Stimulated activated CD8-positive, alpha-beta memory T cell treated with anti-CD3 and anti-CD28 coated beads, Interleukin-12 subunit alpha, Interleukin-12 subunit beta, amount 100 ng/mL, for 1 hour (primary cell): ENCODE measurements at places on chromosomes 11 and 22.

DNA sequence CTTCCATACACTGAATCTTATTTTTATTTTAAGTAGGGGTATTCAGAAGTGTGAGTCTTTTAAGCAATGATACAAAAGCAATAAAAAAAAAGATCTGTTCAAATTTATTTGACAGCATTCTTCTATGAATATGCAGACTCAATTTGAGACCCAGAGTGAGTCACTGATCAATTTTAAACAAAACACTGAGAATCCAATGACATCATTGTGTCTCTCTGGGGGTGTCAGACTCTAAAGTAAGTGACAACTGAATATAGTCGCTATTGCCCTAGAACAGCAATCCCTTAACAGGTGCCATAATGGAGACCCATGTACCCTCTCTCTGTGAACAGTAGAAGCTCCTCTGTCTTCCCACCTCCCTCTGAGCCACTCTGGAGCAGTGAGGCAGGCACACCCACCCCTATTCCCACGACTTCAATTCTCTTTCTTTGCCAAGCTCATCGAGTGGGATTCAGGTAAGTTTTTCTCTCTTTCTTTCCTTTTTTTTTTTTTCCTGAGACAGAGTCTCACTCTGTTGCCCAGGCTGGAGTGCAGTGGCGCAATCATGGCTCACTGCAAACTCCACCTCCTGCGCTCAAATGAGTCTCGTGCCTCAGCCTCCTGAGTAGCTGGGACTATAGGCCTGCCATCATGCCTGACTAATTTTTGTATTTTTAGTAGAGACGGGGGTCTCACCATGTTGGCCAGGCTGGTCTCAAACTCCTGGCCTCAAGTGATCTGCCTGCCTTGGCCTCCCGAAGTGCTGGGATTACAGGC lies 5.1 kb upstream of the RPS3 start:
- no peak for DNase-seq

DNA sequence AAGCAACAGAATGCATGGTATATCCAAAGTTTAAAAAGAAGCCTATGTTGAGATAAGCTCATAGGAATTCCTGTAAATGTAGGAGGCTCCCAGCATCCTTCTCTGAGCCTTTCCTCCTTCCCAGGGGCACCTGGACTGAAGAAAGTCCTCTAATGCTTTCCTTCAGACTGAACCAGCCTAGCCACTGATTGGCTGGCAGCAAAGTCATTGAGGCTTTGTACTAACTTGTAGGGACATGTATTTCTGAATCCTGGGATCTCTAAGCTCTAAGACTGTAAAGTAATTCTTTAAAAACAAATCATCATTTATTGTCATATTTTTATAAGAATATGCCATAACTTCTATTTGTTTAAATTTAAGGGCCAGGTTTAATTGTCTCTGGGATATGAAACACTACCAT lies 23.9 kb upstream of the PANX1 start:
- no peak for DNase-seq

GRCh38 chr11:7563281-7563680 lies 49.5 kb downstream of the PPFIBP2 start:
- no peak for DNase-seq

DNA sequence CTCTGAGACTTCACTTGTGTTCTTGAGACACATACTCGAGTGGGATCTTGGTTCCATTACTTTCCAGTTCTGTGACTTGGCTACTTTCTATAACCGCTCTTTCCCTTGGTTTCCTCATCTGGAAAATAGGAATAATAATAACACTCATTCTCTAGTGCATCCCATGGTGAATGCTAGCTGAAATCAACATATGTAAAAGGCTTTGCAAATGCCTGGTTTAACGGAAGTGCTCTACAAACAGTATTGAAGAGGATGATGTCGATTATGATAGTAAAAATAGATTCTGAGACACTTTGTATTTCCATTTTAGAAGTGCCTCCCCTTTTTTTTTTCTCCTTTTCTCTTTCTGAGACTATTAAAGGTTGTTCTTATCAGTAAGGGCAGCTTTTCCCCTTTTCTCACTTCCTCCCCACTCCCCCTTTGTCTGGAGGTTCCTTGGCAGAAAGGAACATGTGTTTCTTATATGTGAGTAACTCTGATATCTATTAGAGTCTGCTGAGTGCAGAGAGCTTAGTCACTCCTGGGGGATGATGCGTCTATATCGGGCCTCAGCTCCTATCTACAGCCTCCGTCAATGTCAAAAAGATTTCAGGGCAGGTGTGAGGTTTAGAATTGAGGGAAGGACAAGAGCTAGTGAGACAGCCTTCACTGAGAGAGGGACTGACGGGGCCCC lies 489.3 kb downstream of the NTM start:
- no peak for DNase-seq

DNA sequence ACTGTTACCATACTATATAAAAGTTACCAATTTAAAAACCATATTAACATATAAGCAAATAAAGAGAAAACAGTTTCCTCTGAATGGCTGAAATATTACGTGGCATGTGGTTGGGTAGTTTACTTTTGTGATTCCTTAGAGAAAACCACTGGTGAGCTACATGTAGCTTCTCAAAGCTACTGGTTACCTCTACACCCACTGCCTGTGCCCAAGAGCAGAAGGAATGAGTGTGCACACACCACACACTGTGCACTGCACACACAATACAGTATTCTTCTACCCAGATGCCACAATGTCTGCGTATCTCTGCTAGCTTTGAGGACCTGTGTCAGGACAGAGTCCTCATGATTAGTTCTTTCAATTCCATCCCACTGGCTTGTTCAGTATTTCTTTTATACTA lies 25.5 kb upstream of the YPEL1 start:
- no peak for DNase-seq

- DNase-seq: no peak
Observed at GRCh38 chr22:17357688-17358087, 11.6 kb upstream of the CECR2 start.
